ENCODE measurements at places on chromosomes 3 and 15.

DNA sequence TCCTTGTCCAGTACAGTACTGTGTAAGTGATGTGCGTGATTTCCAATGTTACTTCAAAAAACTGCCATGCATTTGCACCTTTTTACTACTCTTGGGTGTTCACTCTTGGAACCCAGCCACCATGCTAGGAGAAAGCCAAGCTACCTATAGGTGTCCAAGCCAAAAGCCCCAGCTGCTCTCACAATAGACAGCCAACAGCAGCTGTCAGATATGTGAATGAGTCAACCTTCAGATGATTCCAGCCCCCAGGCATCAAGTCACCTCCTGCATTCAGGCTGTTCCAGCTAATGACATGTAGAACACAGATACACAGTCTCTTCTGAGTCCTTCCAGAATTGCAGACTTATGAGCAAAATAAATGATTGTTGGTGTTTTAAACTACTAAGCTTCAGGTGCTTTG, 417.7 kb upstream of the TGFBR2 start:
- peak; percentile 80 for DNase-seq

GRCh38 chr3:151175952-151176351, 27.1 kb downstream of the GPR171 start:
- no peak for DNase-seq

DNA sequence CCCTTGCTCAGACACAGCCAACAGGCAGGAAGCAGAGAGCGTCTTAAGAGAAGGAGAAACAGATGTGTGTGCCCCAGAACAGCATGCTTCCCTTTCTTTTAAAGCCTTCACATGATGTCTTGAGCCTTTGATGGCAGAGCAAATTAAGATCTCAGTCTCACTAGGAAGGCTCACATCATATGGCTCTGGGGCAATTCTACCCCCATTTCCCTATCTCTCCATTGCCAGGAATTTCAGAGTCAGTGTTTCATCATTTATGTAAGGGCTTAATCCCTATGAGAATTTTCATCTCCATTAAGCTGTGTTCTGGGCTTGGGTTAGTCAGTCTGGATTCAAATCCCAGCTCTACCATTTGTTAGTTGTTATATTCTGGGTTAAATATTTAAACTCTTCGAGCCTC, 41.4 kb upstream of the GLCE start:
- no peak for DNase-seq

GRCh38 chr3:147130461-147130860, 275.9 kb downstream of the ZIC4 start:
- no peak for DNase-seq

DNA sequence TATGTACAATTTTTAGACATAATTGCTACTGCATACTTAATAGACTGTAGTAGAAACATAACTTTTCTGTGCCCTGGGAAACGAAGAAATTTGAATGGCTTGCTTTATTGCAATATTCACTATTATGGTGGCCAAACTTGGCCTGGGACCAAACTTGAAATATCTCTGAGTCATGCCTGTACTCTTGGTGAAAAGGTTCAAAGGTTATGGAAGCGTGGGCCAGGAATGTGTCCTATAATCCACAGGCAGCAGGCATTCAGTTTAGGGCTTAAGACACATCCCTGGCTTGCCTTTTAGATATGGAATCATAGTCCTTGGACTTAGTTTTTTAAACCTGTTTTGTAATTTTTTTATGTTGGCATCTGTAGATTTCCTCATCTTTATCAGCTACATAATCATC, 124.3 kb downstream of the LRIG1 start:
- no peak for DNase-seq

DNA sequence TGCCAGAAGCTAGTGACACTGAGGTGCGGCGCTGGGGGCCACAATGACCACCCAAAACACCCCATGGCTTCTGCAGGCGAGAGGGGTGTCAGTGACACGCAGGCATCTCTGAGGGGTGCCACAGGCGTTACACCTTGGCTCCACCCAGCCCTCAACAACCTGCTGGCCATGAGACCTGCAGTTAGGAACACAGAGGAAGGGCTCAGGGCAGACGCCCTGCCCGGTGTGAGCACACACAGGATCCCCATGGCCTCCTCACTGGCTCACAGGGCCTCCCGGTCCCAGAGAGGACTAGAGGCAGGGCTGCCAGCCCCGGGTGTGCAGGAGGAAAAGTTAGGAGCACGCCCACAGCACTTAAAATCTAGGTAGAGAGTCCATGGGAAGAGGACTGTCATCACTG, 35.1 kb downstream of the CYFIP1 start:
- no peak for DNase-seq

DNA sequence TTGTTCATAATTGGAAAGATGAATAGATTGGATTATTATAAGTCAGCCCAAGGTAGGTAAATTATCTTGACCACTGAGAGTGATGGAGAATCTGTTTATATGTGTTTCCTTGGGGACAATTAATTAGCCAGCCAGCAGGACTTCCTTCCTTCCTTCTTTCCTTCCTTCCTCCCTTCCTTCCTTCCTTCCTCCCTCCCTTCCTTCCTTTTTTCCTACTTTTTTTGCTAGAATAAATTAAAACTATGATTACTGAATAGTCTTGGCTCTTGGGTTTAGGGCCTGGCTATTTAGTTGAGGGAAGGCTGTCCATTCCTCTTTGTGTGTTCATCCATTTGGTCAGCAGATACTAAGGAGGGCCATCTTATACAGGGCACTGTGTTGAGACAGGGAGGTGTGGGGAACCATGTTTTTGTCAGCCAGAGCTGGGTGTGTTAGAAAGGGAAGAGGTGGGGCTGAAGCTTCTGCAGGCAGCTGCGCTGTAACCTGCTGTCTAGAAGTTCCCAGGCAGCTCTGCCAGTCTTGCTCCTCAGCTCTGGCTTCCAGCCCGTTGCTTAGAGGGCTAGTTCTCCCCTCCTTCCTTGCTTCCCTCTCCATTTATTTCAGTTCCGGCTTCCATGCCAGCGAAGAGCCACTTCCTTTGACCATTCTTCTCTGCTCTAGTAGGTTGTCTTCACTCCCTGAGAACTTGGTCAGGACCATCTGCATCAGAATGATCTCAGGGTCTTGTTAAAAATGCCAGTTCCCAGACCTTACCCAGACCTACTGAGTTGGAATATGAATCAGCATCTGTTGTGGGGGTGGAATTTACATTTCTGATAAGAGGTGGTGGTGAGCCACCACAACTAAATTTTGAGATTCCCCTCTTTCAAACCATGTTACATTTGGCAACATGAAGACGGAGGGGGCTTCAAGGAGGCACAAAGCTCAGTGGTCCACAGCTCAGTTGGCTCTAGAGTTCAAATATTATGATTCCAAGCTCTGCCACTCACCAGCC, 113.9 kb downstream of the DGKG start:
- no peak for DNase-seq

DNA sequence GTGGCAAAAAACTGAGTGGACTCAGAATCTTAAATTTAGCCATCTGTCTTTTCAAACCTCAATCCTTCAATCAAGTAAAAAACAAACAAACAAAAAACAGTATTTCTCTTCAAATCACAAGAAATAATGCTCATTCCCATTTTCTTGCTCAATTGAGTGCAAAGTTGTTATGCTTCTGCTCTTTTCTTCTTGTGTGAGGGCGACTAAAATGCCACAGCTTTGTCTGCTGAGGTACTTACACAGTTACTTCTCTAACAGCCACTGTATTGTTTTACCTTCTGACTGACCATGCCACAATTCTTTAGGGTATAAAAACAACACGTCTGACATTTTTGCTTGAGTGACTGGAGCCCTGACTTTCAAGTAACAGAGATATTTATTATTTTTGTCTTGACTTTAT, 617.4 kb downstream of the NAALADL2 start:
- no peak for DNase-seq

DNA sequence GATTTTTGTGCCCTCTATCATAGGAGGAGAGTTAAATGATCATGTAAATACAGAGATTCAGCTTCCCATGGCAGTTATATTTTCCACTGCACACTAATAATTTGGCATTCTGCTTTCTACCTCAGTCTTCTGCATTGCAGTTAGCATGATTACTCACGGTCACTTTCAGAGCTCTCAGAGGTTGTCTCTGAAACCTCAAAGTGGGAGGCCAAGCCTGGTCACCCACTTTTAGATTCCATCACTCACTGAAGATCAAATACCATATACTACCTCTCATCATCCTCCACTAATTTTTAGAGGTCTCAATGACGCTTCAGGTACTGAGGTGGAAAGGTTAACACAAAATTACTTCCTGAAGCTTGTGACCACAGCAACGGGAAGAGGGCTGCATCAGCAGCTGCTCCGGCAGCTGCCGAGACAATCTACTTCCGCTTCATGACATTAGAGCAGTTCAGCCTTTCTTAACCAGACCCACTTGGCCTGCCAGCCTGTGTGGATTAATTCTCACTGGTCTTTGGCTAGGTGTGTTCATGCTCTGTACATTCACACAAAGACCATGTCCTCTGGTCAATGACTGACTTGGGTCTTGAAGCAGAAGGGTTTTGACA, 416.4 kb upstream of the PDZRN3 start:
- peak; percentile 9 for DNase-seq

- DNase-seq = no peak
Measured at GRCh38 chr3:130963878-130964277, 62.7 kb downstream of the ASTE1 start.

DNA sequence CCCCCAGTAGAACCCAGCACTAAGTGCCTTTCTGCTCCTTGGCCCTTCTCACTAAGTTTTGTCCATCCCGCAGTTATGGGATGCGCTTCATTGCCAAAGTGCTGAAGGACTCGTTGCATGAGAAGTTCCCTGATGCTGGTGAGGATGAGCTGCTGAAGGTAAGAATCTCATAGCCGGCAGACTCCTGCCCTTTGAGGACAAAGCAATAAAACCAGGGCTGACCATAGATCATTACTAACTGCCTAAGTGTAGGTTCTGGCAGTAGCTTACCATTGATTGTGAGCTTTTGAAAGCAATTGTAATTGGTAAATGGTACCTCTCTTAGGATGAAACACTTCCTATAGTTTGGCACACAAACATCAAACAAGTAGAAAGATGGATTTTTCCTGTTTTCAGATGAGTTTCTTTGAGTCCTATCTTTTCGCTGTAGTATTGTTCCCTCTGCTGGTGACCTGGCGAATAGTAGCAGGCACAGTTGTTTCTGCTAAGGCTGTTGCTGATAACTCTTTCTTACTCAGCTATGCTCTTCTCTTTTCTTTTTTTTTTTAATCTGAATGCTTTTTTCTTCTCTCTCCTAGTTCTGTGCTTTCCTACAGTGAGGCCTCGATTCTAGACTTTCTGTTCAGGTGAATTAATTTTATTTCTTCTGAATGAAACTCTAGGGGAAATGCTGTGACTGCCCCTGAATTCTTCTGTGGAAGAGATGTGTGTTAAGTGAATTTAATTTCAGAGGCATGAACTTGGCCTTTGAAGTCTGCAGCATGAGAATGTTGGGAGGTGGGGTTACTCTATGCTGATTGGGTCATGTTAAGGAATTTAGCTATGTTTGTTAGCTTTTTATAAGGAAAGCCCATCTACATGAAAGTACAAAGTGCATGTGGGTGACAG, 47.4 kb upstream of the CRTC3 start:
- peak; percentile 1 for DNase-seq

DNA sequence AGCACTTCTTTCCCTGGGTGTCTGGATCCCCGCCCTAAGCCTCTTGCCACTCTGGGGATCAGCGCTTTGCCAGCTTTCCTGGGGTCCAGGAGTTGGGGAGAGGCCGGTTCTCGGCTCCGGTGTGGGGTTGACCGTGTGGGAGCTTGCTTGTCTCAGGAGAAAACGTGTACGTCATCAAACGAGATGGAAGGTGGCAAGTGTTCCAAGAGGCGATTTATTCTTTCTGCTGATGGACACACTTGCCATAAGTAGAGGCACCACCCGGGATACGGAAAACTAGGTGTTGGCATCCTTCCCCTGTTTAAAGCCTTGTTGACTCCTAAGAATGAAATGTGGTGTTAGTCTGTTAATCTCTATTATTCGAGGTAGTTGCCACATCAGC, 295 bp downstream of the ZWILCH start:
- DNase-seq = no peak

GRCh38 chr15:80202641-80203360, 49.2 kb downstream of the CTXND1 start:
- no peak for DNase-seq

DNA sequence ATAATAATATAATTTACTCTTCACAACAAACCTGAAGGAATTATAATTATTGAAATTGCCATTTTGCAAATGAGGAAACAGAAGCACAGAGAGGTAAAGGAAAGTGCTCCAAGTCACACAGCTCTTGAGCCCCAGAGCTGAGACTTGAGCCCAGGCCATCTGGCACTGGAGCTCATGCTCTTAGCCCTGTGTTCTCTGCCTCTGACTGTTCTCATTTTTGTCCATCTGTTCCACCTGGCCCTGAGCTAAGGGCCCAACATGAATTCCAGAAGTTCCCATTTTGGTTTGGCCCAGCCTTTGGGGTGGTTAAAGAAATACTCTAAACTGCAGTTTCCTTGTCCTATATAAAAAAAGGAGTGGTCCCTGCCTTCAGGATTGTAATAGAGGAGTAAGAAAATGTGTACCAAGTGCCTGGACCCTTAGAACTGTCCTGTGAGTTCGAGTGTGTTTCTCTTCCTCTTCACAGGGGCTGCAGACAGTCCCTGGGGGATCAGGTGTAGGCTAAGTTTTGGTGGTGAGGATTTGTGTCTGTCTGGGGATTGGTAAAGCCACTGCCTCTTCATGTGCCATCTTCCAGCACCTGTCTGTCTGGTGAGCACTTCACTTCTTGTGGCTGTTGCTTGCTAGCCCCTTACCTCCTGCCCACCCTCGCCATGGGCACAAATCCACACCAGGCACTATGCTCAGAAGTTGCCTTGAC, 91.8 kb downstream of the DNAJB8 start:
- DNase-seq = no peak

DNA sequence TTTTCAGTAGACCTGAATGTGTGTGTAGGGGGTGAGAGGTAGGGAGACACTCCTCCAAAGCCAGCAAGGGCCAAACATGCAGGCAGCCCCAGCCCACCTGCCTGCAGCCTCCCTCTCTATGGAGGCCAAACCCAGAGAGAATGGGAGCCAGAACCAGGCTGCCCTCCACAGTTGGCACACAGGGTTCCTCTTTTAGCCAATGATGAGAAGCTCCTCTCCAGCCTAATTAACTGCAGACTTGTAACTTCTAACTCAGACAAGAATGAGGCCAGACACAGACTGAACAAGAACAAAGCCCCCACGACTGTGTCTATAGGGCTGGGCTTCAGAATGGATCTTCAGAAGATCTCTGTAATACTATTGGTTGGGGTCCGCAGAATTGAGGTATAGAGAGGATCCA, 12.3 kb upstream of the TLE3 start:
- no peak for DNase-seq

GRCh38 chr3:159631226-159631625, 357.4 kb upstream of the IL12A start:
- no peak for DNase-seq

- peak; percentile 16 for DNase-seq
Measured at GRCh38 chr3:62246094-62246493, 127.3 kb downstream of the FEZF2 start.

- no peak for DNase-seq
Measured at GRCh38 chr3:139074565-139075115, 29.9 kb upstream of the PRR23C start.

DNA sequence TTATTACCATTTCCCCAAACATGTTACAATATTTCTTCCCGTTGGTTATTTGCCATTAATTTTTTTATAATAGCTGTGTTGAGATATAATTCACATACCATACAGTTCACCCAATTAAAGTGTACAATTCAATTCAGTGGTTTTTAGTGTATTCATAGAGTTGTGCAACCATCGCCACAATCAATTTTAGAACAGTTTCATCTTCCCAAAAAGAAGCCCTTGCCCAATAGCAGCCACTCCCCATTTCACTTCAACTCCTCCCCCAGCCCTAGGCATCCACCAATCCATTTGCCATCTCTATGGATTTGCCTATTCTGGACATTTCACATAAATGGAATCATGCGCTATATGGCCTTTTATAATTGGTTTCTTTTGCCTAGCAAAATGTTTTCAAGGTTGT, 225.1 kb downstream of the EPHB1 start:
- DNase-seq = no peak

GRCh38 chr3:11323813-11324212, 51.6 kb downstream of the ATG7 start:
- DNase-seq = no peak

Data from DMS153 (cell line).